ENCODE measurements at places on chromosomes 5 and 9.
A peak's percentile ranks its signal among the peaks of the same experiment; 100 is the strongest.

- no peak for DNase-seq
Measured at GRCh38 chr9:25602400-25603044, 75.7 kb downstream of the TUSC1 start.

DNA sequence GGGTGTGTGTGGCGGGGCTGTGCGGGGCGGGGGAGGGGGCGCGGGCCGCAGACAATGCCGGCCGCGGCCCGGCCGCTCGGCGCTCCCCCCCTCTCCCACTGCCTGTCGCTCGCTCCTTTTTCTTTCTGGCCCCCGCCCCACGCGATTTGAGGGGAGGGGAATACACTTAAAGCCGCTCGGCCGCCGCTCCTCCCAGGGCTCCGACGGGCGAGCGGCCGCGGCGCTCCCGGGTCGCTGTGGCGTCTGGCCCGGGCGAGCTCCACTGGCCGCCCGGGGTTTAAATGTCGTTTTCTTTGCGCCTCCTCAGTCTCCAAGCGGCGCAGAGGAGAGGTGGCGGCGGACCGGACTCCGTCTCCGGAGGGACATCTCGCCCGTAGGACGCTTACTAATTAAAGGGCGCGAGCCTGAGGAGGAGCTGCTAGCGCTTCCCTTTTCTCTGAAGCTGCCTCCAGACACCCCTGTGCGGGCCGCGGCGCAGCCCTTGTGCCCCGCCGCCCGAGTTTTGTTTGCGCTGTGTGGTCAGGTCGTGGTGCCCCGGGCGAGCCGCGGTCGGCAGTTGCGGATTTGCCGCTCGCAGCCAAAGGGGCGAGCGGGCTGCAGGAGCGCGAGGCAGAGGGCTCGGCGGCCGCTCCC is 1.4 kb downstream of the ZSWIM6 start:
- peak; percentile 56 for DNase-seq

DNA sequence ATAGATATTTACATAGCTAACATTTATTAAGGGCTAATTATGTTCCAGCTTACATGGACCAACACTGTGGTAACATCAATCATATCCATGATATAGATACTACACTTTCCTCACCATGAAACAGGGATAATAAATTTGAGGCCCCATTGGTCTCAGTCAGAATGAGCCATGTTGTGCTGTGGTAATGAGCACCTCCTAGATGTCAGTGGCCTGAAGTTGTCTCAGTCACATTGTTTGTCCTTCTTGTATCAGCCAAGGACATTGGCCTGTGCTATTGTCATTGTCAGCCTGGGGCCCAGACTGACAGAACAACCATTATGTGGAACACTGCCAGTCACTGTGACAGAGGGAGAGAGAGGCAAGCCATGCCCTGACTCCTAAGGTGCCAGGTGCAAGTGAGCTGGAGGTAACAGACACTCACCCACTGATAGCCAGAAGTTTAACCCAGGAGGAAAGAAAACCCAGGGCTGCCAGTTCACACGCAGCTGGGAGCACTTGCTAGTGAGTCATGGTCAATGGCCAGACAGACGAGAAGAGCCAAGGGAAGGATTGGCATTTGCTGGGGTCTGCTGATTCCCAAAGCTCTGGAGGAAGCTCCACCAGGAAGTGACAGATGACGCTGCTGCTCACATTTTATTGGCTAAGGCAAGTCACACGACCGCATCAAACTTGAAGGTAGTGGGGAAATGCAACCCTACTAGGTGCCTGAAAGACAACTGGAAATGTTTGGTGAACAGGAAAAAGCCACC is 224.2 kb downstream of the MELK start:
- no peak for DNase-seq

- peak; percentile 77 for DNase-seq
Measured at GRCh38 chr9:13278368-13279246, 885 bp downstream of the MPDZ start.

GRCh38 chr5:162289489-162289888 is 221.9 kb downstream of the GABRG2 start:
- no peak for DNase-seq

GRCh38 chr9:124771867-124772679 is 962 bp upstream of the NR6A1 start:
- peak; percentile 75 for DNase-seq

DNA sequence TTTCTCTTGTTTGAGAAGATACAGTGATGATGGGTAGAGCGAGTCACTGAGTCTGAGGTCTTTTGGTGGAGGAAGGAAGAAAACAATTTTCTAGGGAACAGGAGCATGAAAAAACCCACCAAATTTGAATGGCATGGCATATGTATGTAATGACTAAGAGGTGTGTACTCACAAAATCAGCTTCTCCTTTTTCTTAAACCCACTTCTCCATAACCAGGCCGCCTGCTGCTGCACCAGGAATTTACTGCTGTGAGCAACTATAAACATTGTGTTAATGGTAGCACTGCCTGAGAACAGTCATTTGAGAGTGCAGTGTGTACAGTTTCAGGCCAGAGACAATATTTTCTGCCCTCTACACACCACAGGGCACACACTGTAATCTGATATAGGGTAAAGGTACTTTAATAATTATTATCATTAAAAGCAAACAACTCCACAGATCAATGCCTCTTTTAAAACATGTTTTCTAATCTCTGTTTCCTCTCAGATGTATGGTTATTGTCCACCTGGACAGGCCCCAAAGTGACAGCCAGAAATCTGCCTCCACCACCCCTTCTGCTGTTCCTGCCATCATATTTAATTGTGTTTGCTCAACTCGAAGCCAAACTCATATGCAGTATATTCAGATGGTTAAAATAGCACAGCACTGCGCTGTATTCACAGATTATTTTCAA is 241.6 kb downstream of the KIAA0825 start:
- no peak for DNase-seq

Data from EH (cell line).